ENCODE measurements at places on chromosomes 7 and 10.

GRCh38 chr7:26477381-26477990, 185.8 kb downstream of the SNX10 start:
- no peak for DNase-seq

- no peak for DNase-seq
Measured at GRCh38 chr7:98212532-98213041, 1.3 kb downstream of the BHLHA15 start.

GRCh38 chr10:60822809-60823208, 44.5 kb downstream of the CDK1 start:
- DNase-seq, result no peak

GRCh38 chr7:142301923-142302550, 44.2 kb upstream of the PRSS58 start:
- DNase-seq, result no peak

DNA sequence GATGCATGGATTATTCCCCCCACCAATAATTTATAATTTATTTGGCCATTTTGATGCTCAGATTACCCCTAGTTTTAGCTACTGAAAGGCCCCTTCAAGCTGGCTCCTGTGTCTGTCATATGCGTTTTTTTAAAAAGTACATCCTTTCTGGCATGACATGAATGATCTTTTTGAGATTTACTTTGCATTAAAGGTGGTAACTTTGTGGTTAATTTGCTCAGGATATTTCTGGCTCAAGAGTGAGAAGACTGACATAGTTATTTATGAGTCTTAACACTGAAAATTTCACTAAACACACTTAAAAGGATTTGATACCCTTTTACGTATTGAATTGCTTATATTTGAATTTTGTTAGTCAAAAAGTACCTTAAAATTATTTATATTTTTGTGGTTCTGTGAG, 5.4 kb downstream of the SMC3 start:
- DNase-seq, result no peak
